Activated CD8-positive, alpha-beta T cell treated with anti-CD3 and anti-CD28 coated beads for 36 hours (primary cell): ENCODE measurements at places on chromosomes 11 and 22.

DNA sequence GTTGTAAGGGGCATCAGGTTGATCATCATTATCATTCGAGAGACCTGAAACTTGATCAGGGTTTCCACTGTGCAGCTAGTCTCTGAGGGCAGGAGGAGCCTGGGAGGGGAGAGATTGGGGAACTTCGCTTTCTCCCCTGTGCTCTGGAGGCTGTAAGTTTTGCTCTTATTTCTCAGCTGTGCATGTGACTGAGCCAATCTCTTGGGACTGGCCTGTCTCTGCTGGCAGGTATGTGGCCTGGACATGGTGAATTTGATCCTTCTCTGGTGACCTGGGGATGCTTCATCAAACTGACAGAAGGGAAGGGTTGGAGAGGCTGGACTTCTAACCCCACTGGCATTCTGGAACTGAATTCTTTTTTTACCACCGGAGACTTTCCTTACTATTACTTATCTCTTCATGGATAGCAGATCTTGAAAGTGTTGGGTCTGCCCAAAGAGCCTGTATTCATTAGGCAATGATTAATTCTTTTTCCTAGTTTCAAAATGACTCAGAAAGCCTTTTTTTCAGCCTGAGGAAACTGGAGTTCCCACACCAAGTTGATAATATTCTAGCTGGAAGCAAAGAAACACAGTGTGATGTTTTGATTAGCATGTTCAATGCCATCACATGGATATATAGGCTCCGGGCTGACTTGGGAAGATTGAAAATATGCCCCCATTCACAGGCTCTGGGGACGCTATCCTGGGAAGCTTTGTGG is 36.5 kb downstream of the TSPAN18 start:
- peaks cover 2% of the 10 kb centered on the region for H3K36me3 ChIP-seq
- H3K27me3 ChIP-seq: peaks cover 3% of the 10 kb centered on the region

DNA sequence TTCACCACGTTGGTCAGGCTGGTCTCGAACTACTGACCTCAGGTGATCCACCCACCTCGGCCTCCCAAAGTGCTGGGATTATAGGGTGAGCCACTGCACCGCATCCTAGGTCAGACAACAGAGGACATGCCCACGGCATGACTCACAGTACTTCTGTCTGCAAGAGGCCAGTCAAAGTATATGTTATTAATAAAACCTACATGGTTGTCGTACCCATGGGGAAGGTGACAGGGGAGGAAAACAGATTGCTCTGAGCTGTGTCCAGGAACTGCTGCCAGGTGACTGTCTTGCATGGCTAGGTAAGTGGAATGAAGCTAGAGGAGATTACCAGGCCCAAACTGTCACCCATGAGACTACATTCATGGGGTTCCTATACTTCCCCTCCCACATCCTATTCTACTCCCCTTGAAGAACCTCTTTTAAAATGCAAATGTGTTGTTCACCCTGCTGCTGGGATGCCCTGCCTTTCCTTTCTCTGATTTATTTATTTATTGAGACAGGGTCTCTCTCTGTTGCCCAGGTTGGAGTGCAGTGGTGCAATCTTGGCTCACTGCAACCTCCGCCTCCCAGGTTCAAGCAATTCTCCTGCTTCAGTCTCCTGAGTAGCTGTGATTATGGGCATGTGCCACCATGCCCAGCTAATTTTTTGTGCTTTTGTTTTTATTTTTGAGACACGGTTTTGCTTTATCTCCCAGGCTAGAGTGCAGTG is 2.0 kb upstream of the NLRX1 start:
- H3K4me3 ChIP-seq: no peak overlapping the region
- no peaks in the 10 kb centered on the region for H3K27me3 ChIP-seq
- no peak for DNase-seq
- H3K27ac ChIP-seq: no peak overlapping the region
- peaks cover 9% of the 10 kb centered on the region for H3K4me1 ChIP-seq
- H3K36me3 ChIP-seq: no peaks in the 10 kb centered on the region

DNA sequence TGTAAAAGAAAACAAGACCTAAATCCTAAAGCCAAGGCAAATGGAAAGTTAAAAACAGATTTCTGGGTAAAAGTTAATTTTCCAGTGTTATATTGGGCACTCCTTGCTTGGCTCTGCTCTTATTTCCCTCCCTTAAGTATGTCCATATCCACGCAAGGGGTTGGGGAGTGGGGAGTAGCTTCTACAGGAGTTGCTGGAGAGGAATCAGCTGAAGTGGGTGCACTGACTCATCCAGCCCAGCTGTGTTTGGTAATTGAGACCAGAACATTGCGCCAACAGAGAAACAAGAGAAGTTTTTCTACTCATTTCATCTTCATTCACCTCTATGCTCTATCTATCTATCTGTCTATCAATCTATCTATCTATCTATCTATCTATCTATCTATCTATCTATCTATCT is 298.4 kb upstream of the PDGFD start:
- no peak for DNase-seq
- no peaks in the 10 kb centered on the region for H3K36me3 ChIP-seq
- H3K4me1 ChIP-seq: no peaks in the 10 kb centered on the region
- no peak overlapping the region for H3K4me3 ChIP-seq

DNA sequence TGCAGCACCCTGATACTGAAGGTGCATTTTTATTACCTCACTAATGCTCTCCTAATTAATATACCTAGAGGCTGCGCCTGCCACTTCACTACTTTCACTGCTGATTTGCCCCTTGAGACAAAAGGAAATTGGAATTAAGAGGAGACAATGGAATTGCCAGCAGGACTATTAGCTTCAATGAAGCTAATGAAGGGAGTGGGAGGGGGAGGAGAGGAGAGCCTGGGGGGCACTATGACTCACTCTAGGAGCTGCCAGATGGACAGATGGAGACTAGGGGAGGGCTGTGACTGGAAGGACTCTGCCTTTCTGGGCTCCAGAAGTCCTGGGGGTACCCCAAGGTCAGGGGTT is 102.8 kb upstream of the DRD2 start:
- H3K36me3 ChIP-seq: no peaks in the 10 kb centered on the region
- no peak for DNase-seq
- no peaks in the 10 kb centered on the region for H3K4me1 ChIP-seq
- no peak overlapping the region for H3K4me3 ChIP-seq
- peaks cover 15% of the 10 kb centered on the region for H3K27me3 ChIP-seq
- H3K27ac ChIP-seq: no peak overlapping the region

GRCh38 chr11:128240546-128240945 is 346.8 kb downstream of the ETS1 start:
- no peak for DNase-seq
- H3K4me3 ChIP-seq: no peak overlapping the region
- H3K36me3 ChIP-seq: no peaks in the 10 kb centered on the region
- H3K27me3 ChIP-seq: no peaks in the 10 kb centered on the region
- H3K27ac ChIP-seq: no peak overlapping the region

- H3K4me1 ChIP-seq: peaks cover 58% of the 10 kb centered on the region
- no peak overlapping the region for H3K4me3 ChIP-seq
- H3K27ac ChIP-seq: peak overlapping the region; percentile 56
- peak; percentile 34 for DNase-seq
- no peaks in the 10 kb centered on the region for H3K27me3 ChIP-seq
- no peaks in the 10 kb centered on the region for H3K36me3 ChIP-seq
These were observed 10.2 kb upstream of the AMPD3 start for GRCh38 chr11:10444725-10445315.

GRCh38 chr22:44413211-44413610 is 84.8 kb downstream of the RTL6 start:
- no peak for DNase-seq
- no peaks in the 10 kb centered on the region for H3K4me1 ChIP-seq
- H3K27me3 ChIP-seq: no peaks in the 10 kb centered on the region
- no peak overlapping the region for H3K4me3 ChIP-seq
- H3K36me3 ChIP-seq: no peaks in the 10 kb centered on the region

GRCh38 chr11:2584812-2585565 is 114.8 kb downstream of the KCNQ1OT1 start:
- DNase-seq: no peak
- H3K4me1 ChIP-seq: no peaks in the 10 kb centered on the region
- peaks cover 1% of the 10 kb centered on the region for H3K36me3 ChIP-seq
- H3K4me3 ChIP-seq: no peak overlapping the region
- H3K27me3 ChIP-seq: no peaks in the 10 kb centered on the region

DNA sequence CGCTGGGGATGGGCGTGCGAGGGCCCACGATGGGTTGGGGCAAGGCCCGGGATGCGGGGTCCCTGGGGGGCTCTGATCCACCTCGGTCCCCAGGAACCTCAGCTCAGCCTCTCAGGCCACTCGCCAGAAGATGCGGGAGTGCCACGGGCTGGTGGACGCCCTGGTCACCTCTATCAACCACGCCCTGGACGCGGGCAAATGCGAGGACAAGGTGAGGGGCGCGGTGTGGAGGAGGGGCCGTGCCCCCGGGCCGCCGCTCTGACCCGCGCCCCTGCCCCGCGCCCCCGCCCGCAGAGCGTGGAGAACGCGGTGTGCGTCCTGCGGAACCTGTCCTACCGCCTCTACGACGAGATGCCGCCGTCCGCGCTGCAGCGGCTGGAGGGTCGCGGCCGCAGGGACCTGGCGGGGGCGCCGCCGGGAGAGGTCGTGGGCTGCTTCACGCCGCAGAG is 6.3 kb downstream of the PKP3 start:
- peaks cover 7% of the 10 kb centered on the region for H3K4me1 ChIP-seq
- peaks cover 2% of the 10 kb centered on the region for H3K36me3 ChIP-seq
- H3K27me3 ChIP-seq: peaks cover 5% of the 10 kb centered on the region
- no peak for DNase-seq

- H3K4me1 ChIP-seq: no peaks in the 10 kb centered on the region
- H3K4me3 ChIP-seq: no peak overlapping the region
- H3K27ac ChIP-seq: no peak overlapping the region
- no peaks in the 10 kb centered on the region for H3K27me3 ChIP-seq
- no peak for DNase-seq
These were observed 115.7 kb downstream of the NTM start for GRCh38 chr11:131486100-131486499.

GRCh38 chr11:126159719-126160344 is 51.6 kb downstream of the RPUSD4 start:
- H3K36me3 ChIP-seq: no peaks in the 10 kb centered on the region
- peaks cover 3% of the 10 kb centered on the region for H3K4me1 ChIP-seq
- no peak overlapping the region for H3K4me3 ChIP-seq

DNA sequence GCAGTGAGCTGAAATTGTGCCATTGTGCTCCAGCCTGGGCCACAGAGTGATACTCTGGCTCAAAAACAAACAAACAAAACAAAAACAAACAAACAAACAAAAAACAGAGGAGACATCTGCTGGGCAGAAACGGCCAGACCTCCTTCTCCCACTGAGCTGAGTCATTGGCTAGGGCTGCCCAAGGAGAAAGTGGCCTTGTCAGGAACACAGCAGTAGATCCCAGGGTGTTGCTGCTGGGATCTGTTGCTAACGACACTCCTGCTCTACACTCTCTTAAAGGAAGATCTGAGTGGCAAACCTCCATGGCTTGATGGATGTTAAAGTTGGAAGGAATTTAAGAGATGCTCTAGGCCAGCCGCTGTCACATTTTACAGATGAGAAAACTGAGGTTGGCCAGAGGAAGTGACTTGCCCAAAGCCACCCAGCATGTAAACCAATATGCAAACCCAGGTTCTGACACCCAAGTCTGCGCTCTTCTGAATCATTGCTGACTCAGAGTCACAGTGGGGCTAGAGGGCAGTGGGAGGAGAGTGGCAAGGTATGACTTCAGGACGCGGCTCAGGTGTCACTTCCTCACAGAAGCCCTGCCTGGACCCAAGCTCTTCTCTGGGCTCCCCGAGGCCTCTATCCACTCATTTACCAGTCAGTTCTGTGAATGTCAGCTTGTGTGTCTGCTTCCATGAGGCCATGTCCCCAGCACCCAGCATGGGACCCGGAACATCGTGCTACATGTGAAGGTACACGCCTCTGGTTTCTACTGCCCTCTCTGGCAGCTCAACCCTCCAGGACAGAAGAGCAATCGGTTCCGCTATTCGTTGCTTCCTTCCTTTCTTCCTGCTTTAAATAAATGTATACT is 11.3 kb upstream of the GDPD5 start:
- DNase-seq: peak; percentile 80
- H3K4me1 ChIP-seq: peaks cover 37% of the 10 kb centered on the region
- no peak overlapping the region for H3K27ac ChIP-seq
- H3K36me3 ChIP-seq: no peaks in the 10 kb centered on the region

- H3K27ac ChIP-seq: no peak overlapping the region
- H3K36me3 ChIP-seq: no peaks in the 10 kb centered on the region
- H3K4me3 ChIP-seq: no peak overlapping the region
These were observed 99.8 kb downstream of the FBXO7 start for GRCh38 chr22:32574411-32574810.

GRCh38 chr11:62543680-62544444 is 2.7 kb downstream of the AHNAK start:
- H3K27me3 ChIP-seq: peaks cover 3% of the 10 kb centered on the region
- H3K36me3 ChIP-seq: no peaks in the 10 kb centered on the region
- H3K4me3 ChIP-seq: peak overlapping the region; percentile 79
- peaks cover 75% of the 10 kb centered on the region for H3K4me1 ChIP-seq
- peak overlapping the region; percentile 73 for H3K27ac ChIP-seq
- DNase-seq: no peak

- H3K4me1 ChIP-seq: peaks cover 4% of the 10 kb centered on the region
- no peak overlapping the region for H3K4me3 ChIP-seq
- H3K27ac ChIP-seq: no peak overlapping the region
These were observed 11.7 kb upstream of the CSTF3 start for GRCh38 chr11:33172996-33173395.

DNA sequence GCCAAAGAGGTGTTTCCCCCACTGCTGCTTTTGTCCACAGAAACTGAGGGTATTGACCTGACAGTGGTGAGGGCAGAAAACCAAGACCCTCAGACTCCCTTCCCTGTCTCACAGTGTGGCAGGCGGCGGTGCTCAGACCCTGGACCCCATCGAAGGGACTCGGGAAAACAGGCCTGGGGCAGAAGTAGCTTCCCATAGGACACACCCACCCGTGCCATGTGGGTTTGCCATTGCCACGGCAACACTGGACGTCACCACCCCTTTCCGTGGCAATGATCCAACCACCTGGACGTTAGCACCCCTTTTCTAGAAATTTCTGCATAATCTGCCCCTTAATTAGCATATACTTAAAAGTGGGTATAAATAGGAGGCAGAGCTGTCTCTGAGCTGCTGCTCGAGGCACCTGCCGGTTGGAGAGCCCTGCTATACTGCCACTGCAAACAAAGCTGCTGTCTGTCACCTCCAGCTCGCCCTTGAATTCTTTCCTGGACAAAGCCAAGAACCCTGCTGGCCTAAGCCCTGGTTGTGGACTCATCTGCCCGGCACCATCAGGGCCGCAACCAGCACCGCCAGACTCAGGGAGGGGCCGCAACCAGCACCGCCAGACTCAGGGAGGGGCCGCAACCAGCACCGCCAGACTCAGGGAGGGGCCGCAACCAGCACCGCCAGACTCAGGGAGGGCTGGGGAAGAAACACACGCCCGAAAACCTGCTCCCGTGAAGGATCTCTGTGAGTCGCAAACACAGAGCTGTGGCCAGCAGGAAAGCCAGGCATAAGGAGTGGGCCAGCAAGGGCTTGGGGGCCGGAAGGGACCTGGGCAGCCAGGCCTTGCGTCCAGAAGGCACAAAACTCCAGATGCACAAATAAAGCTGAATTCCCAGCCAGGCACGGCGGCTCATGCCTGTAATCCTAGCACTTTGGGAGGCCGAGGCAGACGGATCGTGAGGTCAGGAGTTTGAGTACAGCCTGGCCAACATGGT is 10.4 kb downstream of the MLC1 start:
- no peaks in the 10 kb centered on the region for H3K27me3 ChIP-seq
- no peaks in the 10 kb centered on the region for H3K4me1 ChIP-seq
- no peak for DNase-seq
- no peak overlapping the region for H3K4me3 ChIP-seq
- no peaks in the 10 kb centered on the region for H3K36me3 ChIP-seq

GRCh38 chr11:20278727-20279126 is 84.8 kb upstream of the HTATIP2 start:
- H3K4me3 ChIP-seq: no peak overlapping the region
- DNase-seq: no peak
- H3K4me1 ChIP-seq: no peaks in the 10 kb centered on the region
- no peak overlapping the region for H3K27ac ChIP-seq
